ENCODE measurements at places on chromosomes 11 and 22. TPM values are rescaled to one million over a fixed set of nuclear protein-coding genes. Genes with fewer than 3 reads are reported as not detected.

CCDC73 gene
- not detected for polyA plus RNA-seq

DNA sequence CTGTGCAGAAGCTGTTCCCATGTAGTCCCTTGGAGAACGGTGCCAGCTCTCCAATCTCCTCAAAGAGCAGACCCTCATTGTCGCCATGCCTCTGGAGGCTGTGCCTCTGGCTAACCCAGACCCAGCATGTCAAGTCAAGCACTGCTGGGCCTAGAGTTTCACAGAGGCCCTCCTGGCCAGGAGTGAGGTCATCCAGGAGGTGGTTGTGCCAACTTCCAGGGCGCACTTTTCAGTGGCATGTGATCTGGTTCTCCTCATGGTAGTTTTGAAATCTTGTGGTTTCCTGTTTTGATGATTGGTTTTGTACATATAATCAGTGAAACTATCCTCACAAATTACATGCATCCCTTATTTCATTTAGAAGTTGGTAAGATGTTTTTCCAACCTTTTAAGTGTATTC, 78.9 kb downstream of the PPFIBP2 start:
- no peak for DNase-seq

C11orf65 gene
- polyA plus RNA-seq, result not detected

APOBEC3B gene
- polyA plus RNA-seq, result 2.0 TPM

Data from immature natural killer cell (primary cell).